Gastrocnemius medialis (tissue), 4 donors: ENCODE measurements at places on chromosomes 2 and 18. TPM values are rescaled to one million over a fixed set of nuclear protein-coding genes. Genes with fewer than 3 reads are reported as not detected.

The PGAP1 gene
- 3.7 TPM for total RNA-seq

The VPS4B gene
- 13.4 TPM for total RNA-seq

DNA sequence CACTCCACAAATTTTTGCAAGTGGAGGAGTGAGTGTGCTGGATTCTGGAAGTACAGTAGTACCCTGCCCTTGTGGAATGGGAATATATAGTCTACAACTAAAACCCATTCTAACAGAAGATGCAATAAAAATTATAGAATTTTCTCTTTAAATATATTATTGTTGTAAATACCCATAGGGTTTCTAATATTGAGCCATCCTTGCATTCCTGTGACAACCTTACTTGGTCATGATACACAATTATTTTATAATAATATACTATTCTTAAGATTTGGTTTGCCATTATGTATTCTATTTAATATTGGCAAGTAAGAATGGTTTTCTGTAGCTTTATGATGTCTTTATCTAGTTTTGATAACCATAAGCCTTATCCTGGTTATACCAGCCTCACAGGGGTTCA is 52.2 kb downstream of the EML6 start:
- no peak overlapping the region for H3K4me3 ChIP-seq
- no peak for DNase-seq
- H3K4me1 ChIP-seq = no peaks in the 10 kb centered on the region
- H3K27ac ChIP-seq = no peak overlapping the region

GRCh38 chr18:6836331-6836730 is 106.8 kb downstream of the ARHGAP28 start:
- no peaks in the 10 kb centered on the region for H3K27me3 ChIP-seq
- DNase-seq = no peak
- no peaks in the 10 kb centered on the region for H3K36me3 ChIP-seq
- H3K27ac ChIP-seq = no peak overlapping the region
- H3K4me1 ChIP-seq = no peaks in the 10 kb centered on the region

GRCh38 chr2:120555092-120555491 is 180.6 kb upstream of the GLI2 start:
- H3K4me1 ChIP-seq = peaks cover 35% of the 10 kb centered on the region
- H3K4me3 ChIP-seq = no peak overlapping the region
- no peak overlapping the region for H3K27ac ChIP-seq
- no peaks in the 10 kb centered on the region for H3K27me3 ChIP-seq

DNA sequence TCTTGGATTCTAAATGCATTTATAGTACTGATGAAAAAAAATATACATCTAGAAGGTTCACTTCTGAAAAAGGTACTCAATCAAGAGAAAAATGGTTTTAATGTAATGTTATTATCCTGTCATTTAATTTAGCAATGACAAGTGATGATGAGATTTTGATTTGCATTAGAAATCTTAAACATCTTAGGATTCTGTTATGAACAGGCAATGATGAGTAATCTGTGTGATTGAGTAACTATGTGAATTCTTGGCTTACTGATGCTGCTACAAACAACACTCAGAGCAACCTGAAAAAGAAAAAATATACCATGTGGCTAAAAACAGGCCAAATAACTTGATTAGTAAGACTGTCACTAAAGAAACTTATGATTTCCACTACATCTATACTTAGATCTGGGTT is 30.1 kb downstream of the RBKS start:
- no peak overlapping the region for H3K27ac ChIP-seq
- H3K36me3 ChIP-seq = no peaks in the 10 kb centered on the region
- H3K4me3 ChIP-seq = no peak overlapping the region
- no peaks in the 10 kb centered on the region for H3K27me3 ChIP-seq
- DNase-seq = no peak
